ENCODE measurements at places on chromosomes 13 and 19.
A peak's percentile ranks its signal among the peaks of the same experiment; 100 is the strongest.

DNA sequence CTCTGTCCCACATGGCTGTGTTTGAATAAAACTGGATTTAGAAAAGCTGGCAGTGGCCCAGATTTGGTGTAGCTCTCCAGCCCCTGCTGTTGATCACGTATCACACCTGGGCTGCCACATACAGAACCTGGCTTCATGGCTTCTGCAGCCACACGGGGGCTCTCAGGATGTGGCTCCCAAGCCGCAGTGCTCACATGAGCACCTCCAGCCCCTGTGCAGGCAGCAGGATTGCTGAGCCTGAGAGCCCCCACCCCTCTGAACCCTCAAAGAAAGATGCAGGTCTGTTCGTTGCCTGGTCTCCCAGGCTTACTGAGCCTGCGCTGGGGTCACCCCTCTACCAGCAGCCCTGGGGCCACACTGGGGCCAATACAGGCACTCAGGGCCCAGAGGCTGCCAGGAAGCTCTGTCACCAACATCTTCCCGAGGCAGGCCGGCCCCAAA lies 2.7 kb downstream of the PLEKHF1 start:
- DNase-seq: peak; percentile 46

DNA sequence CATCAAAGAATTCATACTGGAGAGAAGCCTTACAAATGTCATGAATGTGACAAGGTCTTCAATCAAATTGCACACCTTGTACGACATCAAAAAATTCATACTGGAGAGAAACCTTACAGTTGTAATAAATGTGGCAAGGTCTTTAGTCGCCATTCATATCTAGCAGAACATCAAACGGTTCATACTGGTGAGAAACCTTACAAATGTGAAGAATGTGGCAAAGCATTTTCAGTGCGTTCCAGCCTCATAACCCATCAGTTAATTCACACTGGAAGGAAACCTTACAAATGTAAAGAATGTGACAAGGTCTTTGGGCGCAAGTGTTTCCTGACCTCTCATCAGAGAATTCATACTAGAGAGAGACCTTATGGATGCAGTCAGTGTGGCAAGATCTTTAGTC lies 13.2 kb upstream of the ZNF534 start:
- no peak for DNase-seq

GRCh38 chr13:98556968-98557631 lies 19.8 kb downstream of the STK24 start:
- no peak for DNase-seq

DNA sequence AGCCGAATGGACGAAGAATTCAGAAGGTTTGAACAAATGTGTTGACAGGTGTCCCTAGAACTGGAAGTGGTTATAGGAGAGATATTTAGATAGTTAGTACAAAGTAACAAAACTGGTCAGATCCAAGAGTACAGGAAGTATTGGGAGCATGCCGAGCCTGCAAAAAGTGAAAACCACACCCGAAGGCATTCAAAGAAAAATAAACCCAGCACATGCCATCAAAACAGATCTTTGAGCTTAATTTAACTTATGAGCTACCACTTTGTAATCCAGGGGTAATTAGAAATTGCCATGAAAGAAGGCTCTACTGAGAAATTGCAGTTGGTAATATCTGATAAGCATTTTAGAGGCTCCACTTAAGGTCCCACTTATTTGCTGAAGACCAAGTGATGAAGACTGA lies 214.2 kb downstream of the DNAJC15 start:
- no peak for DNase-seq

- peak; percentile 88 for DNase-seq
Observed at GRCh38 chr19:1864480-1865171, 1.2 kb upstream of the KLF16 start.

GRCh38 chr19:40378509-40378908 lies 11.5 kb downstream of the HIPK4 start:
- no peak for DNase-seq

- no peak for DNase-seq
Observed at GRCh38 chr19:52307275-52307674, 10.3 kb downstream of the ZNF480 start.

DNA sequence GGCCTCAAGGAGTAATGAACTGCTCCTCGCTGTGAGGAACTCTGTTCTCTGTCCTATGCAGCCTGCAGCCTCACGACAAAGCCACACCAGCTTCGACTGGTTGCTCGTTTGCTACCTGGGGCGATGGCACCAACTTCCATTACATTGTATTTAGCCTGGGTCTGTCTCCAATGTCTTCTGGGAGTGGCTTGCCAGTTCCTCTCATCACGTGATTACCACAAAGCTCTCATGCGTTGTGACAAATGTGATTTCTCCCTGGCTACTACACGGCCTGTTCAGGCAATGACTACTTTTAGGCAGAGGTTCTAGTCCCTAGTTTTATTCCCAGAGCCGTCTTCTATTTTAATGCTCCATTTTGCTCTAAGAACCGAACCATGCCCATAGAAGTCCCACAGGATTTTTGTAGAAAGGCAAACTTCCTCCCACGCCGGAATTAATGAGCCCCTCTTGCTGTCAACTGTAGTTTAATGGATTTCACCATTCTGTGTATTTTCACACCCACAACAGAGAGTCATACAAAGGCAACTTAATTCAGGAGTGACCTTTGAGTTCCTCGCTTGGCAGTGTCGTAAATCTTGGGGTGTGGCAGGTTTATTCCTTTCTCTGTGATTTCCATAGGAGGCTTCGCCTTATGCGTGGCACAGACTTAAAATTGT lies 351.9 kb downstream of the EFNB2 start:
- DNase-seq: no peak

GRCh38 chr13:99388334-99388923 lies 81.2 kb upstream of the GPR183 start:
- no peak for DNase-seq

DNA sequence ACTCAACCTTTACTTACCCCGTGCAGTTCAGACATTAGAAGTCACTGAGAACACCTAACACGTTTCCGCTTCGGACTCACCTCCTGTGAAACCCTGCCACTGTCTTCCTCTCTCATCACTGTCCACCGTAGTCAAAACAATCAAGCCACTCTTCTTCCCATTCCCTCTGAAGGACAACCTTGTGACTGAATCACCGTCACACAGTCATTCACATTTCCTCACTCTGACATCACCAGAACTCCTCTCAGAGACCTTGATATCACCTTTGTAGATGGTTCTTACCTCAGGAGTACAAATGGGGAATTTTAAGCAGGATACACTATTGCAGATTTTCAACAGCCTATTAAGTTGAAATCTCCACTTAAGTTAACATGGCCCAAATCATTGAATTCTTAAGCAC lies 1.3 kb upstream of the KBTBD6 start:
- no peak for DNase-seq

DNA sequence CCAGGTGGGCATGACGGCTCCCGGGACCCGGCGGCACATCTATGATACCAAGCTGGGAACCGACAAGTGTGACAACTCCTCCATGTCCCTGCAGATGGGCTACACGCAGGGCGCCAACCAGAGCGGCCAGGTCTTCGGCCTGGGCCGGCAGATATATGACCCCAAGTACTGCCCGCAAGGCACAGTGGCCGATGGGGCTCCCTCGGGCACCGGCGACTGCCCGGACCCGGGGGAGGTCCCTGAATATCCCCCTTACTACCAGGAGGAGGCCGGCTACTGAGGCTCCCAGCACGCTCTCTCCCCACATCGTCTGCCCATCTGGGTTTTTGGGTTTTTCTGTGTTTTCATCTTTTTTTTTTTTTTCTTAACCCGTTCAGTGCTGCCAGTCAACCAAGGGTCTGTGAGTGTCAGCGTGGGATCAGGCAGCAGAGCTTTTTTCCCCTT lies 2.3 kb upstream of the ABCA7 start:
- no peak for DNase-seq

DNA sequence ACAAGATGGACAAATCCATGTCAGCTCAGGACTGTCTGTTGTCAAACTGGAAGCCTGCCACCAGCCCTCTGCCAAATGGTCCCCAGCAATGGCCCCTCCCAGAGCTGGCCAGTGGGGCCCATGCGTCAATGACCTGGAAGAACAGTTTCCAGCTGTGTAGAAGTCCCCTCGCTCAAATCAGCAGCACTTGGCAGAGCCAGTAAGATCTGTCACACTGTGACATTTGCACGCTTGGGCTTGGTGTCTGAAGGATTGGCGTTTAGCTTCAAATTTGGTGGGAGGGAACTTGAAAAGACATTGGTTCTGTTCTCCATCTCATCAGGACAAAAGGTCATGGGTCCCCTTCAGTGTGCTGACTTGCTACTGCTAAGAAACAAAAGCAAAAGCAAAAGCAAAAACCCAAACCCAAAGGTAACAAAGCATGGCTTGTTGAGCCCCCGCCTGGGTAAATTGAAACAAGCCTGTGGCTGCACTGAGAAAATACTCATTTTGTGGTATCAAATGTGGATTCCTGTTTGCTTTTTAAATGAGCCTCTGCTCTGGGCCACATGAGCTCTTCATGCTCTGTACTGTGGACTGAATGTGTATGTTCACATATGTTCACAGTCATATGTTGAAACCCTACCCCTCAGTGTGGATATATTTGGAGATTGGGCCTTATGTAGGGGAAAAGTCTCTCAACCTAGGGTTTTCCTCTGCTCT lies 253.6 kb upstream of the MAB21L1 start:
- DNase-seq: no peak

DNA sequence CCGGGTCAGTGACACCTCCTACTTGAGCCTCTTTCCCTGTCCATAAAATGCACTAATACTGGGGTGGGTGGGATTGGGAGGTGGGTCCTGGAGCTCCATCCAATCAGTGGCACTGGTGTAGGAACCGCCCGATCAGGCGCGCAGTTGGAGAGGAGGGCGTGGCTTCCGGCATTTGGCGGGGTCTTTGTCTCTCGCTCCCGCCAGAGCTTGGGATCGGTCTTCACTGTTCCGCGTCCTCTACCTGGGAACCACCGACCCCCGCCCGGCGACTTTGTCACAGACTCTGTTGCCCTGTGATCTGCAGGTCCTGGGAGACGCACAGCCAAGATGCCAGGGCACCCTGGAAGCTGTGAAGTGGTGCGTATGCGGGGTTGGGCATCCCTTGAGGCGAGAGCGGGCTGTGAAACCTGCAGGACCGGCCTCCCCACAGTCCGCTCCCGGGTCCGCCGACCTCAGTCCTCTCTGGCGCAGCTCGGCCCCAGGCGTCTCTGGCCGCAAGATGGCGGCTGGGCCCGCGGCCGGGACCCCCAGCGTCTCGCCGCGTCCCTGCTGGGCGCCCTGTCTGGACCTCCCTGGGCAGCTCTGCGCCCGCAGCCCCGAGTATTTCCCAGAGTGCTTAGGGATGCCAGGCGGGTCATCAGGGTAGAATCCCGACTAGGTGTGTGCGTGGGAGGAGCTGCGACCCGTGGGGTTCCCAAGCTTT lies 41.6 kb upstream of the ZNF730 start:
- peak; percentile 34 for DNase-seq

DNA sequence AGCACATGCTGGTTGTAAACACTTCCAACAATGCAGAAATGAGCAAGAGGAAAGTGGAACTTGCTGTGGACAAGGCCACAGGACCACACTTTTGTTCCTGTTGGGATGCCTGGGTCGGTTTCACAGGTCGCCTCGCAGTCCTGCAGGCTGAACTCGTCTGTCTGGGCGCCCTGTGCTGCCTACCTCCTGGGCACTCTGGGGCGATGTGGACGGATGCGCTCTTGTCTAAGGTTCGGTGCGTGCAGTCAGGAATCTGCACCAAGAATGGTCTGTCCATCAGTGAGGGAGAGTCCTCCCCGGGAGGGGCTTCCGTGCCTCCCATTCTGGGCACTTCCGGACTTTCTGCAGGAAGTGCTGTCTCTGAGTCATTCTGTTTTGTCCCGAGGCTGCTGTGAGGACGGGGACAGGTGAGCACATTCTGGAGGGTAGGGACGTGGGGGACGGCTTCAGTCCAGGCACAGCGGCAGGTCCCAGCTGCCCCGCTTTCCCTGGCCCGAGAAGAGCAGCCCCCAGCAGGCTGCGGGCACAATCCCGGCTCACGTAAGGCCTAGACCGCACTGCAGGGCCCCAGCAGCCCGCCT lies 24.1 kb upstream of the SLITRK1 start:
- no peak for DNase-seq

DNA sequence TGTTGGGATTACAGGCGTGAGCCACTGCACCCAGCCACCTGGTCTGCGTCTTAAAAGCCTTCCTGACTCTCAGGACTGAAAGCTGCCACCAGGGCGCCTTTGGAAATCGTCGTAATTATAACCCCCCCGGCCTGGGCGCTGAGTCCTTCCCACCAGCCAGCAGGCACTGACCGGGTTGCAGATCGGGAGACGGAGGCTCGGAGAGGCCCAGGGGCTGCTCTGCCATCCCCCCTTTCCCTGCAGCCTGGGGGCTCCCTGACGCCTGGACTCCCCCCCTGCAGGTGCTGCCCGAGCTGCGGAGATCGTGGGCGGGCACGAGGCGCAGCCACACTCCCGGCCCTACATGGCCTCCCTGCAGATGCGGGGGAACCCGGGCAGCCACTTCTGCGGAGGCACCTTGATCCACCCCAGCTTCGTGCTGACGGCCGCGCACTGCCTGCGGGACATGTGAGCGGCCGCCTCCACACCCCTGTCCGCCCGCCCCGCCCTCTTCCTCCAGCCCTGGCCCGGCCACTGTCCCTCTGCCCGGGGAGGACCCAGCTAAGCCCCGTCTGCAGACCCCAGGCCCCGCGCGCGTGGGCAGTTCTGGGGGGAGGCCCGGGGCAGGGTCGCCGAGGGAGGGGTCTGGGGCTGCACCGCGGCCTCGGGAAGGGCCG lies 2.5 kb downstream of the PRTN3 start:
- no peak for DNase-seq

GRCh38 chr13:50912851-50913250 lies 3.3 kb downstream of the RNASEH2B start:
- no peak for DNase-seq

DNA sequence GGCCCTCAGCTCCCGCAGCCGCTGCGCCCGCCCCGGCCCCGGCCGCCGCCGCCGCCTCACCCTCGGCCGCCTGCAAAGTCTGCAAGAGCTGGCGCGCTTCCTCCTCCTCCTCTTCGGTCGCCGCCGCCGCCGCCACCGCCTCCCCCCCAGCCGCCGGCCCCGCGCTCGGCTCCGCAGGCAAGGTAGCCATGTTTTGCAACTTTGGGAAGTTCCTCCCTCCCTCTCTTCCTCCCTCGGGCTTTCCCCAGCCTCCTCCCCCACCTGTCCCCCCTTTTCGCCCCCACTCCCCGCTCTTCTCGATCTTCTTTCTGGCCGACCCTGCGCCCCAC lies 433 bp downstream of the SIX5 start:
- no peak for DNase-seq

DNA sequence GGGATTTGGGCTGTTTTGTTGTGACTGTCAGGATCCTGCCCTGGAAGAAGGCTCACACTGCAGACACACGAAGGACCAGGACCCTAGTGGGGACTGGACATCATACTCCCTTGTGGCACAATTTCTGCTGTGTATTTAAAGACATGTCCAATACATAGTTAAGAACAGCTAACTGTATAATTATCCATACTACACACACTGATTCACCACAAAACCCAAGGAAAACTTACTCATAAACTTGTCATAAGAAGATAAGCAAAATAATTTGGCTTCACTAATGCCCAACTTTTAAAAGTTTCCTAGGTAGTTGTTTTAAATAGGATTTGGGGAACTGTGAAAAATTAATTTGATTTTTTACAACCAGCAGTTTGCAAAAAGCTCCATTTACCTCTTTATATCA lies 46.1 kb downstream of the LATS2 start:
- DNase-seq: no peak

GRCh38 chr13:76461999-76462398 lies 424.2 kb downstream of the KCTD12 start:
- DNase-seq: no peak
